A549 treated with Hydrocortisone at 1 μM for 4 hours (cell line): ENCODE measurements at places on chromosomes 6 and 20. TPM values are rescaled to one million over a fixed set of nuclear protein-coding genes. Genes with fewer than 3 reads are reported as not detected.

Gene HMGCLL1
- total RNA-seq = 0.08 to 0.24 TPM (median 0.20 TPM) in 5 replicates

Gene MPIG6B
- total RNA-seq = not detected in 5 replicates

Gene SLC22A1
- total RNA-seq = 1.4 to 2.2 TPM (median 2.0 TPM) in 5 replicates

Gene ULBP3
- 2.5 to 4.9 TPM (median 3.4 TPM) in 5 replicates for total RNA-seq

Gene CST1
- 0.67 to 1.7 TPM (median 0.98 TPM) in 5 replicates for total RNA-seq

Gene MYB
- 0.59 to 1.2 TPM (median 0.95 TPM) in 5 replicates for total RNA-seq

Gene C20orf144
- 0.05 to 0.13 TPM (median 0.08 TPM) in 5 replicates for total RNA-seq

Gene SMPDL3A
- total RNA-seq = 3.0 to 3.7 TPM (median 3.3 TPM) in 5 replicates

Gene HS3ST5
- not detected in 5 replicates for total RNA-seq

Gene APCDD1L
- total RNA-seq = 0.05 to 0.14 TPM (median 0.06 TPM) in 4 of 5 replicates, not detected in the other

Gene MUCL3
- 0.07 to 0.15 TPM (median 0.12 TPM) in 5 replicates for total RNA-seq

Gene TREML4
- total RNA-seq = not detected in 5 replicates

Gene THBD
- 94.1 to 131 TPM (median 126 TPM) in 5 replicates for total RNA-seq

Gene SCGN
- total RNA-seq = 0.17 to 0.36 TPM (median 0.21 TPM) in 5 replicates

Gene STMND1
- total RNA-seq = not detected in 5 replicates

Gene RSPH3
- 4.4 to 5.4 TPM (median 5.0 TPM) in 5 replicates for total RNA-seq

Gene RHAG
- total RNA-seq = not detected in 5 replicates

Gene GRM1
- 0.02 to 0.05 TPM (median 0.02 TPM) in 3 of 5 replicates, not detected in the others for total RNA-seq

Gene DPPA5
- total RNA-seq = not detected in 5 replicates
